ENCODE measurements at places on chromosomes 5 and 9.
A peak's percentile ranks its signal among the peaks of the same experiment; 100 is the strongest.

DNA sequence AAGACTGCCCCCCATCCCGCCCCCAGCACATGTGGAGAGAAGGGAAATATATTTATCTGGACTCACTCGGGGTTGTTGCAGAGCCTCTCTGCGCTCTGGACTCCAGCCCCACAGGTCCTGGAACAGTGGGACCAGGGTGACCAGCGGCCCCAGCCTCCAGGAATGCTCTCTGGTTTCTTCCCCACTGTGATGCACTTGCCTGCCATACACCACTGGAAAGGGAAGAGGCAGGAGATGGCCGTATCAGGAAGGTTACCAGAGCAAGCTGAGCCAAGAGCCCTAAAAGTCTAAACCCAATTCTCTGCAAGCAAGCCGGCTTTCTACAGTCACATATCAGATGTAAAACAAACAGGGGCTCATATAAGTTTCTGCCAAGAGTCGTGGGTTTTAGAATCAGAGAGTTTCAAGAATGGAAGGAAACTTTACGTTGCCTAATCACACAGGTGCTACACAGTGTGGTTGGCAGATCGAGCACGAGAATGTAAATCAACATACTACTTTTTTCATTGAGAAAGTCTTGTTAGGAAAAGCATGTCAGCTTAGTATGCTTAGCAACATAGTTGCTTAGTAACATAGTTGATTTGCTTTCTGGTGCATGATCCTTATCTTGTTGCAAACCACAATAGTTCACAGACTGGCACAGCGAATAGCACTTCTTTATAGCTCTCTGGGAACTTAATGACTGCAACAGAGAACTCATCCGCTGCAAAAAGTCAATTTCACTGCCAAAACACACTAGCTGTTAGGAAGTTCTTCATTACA is 201.2 kb downstream of the TARS1 start:
- DNase-seq: no peak

DNA sequence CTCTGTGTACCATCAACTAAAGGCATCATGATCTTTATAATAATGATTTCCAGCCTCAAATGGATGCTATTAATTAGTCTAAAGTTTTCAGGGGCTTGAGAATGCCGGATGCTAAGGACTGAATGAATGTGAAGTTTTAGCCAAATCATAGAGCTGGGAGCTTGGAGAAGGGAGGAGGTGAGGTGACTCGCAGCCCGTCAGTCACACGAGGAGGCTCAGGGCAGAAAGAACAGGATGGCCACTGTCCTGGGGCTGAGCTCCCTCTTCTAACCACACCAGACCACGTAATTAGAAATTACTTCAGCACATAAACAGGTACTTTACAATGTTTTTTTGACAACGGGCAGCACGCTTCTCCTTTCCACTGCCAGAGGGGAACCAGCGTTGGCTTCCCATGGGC is 222.6 kb downstream of the NPR3 start:
- no peak for DNase-seq

- no peak for DNase-seq
Measured at GRCh38 chr5:88172847-88173758, 95.5 kb downstream of the TMEM161B start.

DNA sequence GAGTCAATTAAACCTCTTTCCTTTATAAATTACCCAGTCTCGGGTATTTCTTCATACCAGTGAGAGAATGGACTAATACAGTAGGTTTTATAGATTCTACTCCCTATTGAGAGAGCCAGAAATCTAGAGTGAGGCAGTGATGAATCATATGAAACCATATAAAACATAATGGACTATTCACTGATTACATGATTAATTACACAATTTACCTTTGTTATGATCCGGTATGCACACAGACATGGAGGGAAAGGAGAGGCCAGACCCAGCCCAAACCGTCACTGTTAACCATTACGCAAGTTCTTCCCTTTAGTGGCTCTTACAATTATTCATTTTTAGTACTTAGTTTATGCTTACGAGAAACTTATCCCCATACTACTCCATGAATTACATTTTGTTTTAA is 205.0 kb downstream of the DNAH5 start:
- no peak for DNase-seq

- peak; percentile 31 for DNase-seq
Measured at GRCh38 chr9:123225374-123225813, 43.0 kb downstream of the STRBP start.

- no peak for DNase-seq
Measured at GRCh38 chr5:143205883-143206195, 197.6 kb downstream of the NR3C1 start.

DNA sequence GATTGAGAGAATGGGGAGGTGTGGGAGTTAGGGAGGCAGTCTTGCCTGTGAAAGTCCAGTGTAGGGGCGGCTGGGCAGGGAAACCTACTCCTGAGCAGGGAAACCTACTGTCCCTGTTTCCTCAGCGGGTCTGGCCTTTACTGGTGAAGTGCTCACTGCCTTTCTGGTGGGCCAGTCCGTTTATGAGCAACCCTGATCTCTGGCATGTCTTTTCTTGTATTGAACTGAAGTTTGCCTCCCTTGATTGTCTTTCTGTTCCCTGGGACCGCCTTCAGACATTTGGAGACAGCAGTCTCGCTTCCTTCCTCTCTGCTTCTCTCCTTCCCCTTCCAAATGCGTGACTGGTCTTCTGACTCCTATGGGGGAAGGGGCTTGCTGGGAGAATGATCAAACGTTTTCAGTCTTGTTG is 2.9 kb downstream of the SNX18 start:
- no peak for DNase-seq

Measured in activated T-helper 1 cell treated with anti-CD3 and anti-CD28 coated beads, Interleukin-2, amount 50 U/mL, for 16 hours (primary cell).